ENCODE measurements at places on chromosomes 3 and 15. TPM values are rescaled to one million over a fixed set of nuclear protein-coding genes. Genes with fewer than 3 reads are reported as not detected.

GRCh38 chr3:172033396-172033795 is 6.0 kb upstream of the FNDC3B start:
- no peaks in the 10 kb centered on the region for H3K27me3 ChIP-seq
- no peak overlapping the region for H3K4me3 ChIP-seq
- DNase-seq, result no peak
- no peaks in the 10 kb centered on the region for H3K4me1 ChIP-seq

- no peak for DNase-seq
- H3K4me1 ChIP-seq, result no peaks in the 10 kb centered on the region
- H3K36me3 ChIP-seq, result no peaks in the 10 kb centered on the region
- H3K27me3 ChIP-seq, result no peaks in the 10 kb centered on the region
Measured at GRCh38 chr3:69249001-69249400, 126.6 kb upstream of the LMOD3 start.

Gene CCDC12
- total RNA-seq, result 55.7 TPM

Gene DUOXA2
- 30.2 TPM for total RNA-seq

Gene CIB2
- total RNA-seq, result 14.6 TPM

Gene TIGIT
- total RNA-seq, result 0.40 TPM

All from colonic mucosa (tissue), 4 donors.